CD4-positive, alpha-beta T cell treated with Interferon alpha-2 for 1 hour (primary cell): ENCODE measurements at places on chromosomes 5 and 9.

- no peak for DNase-seq
Measured at GRCh38 chr9:126925876-126926275, 11.3 kb downstream of the RALGPS1 start.

GRCh38 chr9:111691672-111692329 is 30.4 kb downstream of the GNG10 start:
- no peak for DNase-seq

- DNase-seq, result no peak
Measured at GRCh38 chr9:123368536-123369153, 12.6 kb downstream of the CRB2 start.

GRCh38 chr5:127298656-127299055 is 8.1 kb downstream of the MEGF10 start:
- DNase-seq, result no peak

- no peak for DNase-seq
Measured at GRCh38 chr9:126851286-126851880, 9.1 kb upstream of the ZBTB34 start.

DNA sequence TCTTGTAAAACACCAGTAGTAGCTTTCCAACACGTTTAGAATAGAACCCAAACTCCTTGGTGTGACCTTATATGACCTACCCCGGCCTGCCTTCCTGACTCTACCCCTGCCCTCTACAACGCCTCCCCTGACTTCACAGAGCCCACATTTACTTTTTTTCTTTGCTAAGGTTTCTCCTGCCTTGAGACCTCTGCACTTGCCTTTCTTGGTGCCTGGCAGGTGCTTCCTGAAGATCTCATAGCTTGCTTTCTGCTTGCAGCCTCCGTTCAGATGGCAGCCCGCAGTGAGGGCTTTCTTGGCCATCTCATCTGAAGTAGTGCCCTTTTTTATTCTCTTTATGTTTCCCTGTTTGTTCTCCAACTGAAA is 24.3 kb downstream of the NUP214 start:
- DNase-seq, result no peak

- DNase-seq, result no peak
Measured at GRCh38 chr9:69253057-69253456, 72.0 kb upstream of the ENTREP1 start.

- no peak for DNase-seq
Measured at GRCh38 chr5:179301796-179302195, 43.5 kb downstream of the ADAMTS2 start.

DNA sequence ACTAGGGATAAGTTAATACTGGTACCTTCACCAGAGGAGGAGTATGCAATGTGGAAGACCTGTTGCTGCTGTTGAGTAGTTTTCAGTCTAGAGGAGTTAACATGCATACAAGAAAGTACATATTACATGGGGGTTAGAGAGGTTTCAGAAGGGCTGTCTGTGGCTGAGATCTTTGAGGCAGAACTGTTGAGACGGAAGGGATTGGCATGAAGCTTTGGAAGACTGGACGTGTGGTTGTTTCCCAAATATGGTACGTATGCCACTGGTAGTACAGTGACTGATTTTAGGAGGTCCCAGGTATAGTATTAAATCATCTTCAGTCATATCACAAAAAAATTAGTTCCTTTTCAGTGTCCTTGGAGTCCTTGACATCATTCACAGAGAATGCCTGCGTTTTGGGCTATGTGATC is 17.6 kb downstream of the TNFAIP8 start:
- no peak for DNase-seq

DNA sequence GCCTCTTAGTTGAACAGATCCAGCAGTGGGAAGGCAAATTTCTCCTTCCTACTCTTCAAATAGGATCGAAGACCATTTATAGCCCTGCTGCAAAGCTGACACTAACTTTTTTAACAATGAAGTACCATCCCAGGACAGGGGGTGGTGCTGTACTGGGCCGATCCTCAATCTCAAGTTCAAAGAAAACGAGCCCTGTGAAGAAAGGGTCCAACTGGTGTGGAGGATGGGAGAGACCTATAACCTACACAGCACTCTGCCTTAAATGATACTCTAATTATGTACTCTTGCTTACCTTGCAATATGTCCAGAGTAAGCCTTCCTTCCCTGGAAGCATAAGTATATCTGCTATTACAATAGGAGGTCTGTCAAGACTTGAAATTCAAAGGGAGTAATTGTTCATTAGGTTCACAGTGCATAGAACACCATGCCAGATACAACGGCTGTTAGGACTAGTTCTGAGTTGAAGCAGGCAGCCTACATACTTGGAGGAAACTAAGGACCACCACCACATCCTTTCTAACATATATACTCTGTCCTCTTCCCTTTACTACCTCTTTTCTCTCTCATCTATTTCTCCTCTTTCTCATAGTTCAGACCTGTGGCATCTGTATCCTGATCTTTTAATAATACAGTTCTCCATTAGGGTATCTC is 6.2 kb downstream of the ETF1 start:
- peak; percentile 30 for DNase-seq

GRCh38 chr9:136857581-136858412 is 5.7 kb downstream of the MAMDC4 start:
- no peak for DNase-seq

- no peak for DNase-seq
Measured at GRCh38 chr9:38175423-38175822, 106.4 kb upstream of the SHB start.

GRCh38 chr5:126438267-126438666 is 15.1 kb downstream of the GRAMD2B start:
- no peak for DNase-seq

GRCh38 chr5:149060325-149060724 is 2.5 kb downstream of the SH3TC2 start:
- no peak for DNase-seq

- no peak for DNase-seq
Measured at GRCh38 chr5:57734296-57734695, 251.7 kb upstream of the ACTBL2 start.

DNA sequence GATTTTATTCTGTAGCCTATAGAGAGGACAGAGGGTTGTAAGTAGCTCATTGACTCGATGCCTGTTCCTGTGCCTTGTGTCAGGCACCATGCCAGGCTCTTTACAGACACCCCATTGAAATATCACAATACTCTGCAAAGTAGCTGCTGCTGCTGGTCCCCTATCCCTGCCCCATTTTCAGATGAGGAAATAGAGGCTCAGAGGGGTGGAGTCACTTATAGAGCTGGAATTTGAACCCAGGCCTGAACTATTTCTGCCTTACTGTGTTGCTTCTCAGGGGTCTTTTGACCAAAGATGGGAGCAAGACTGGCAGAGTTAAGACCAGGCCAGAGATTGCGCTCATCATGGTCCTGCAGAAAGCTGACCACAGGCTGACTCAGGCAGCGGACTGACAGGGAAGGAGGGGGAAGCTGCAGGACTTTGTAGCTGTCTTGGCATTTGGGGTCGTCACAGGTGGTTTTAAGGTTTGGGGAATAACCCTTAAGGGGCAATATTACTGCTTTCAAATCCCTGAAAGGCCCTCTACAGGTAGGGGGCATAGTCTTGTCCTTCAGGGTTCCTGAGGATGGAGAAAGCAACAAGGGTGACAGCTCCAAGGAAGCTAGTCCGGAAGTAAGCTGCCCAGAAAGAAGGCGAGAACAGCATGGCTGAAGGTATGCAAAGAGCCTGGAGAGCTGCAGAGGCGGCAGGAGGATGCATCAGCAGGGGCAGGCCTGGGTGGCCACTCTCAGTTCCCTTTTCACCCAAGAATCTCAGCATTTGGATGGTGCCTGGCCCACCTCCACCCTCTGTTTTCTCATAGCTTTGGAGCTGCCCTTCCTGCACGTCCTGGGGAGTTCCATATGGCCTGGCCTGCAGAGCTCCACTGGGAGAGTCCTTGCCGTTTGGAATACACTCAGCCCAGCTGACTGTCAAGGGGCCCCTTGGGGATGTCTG is 18.3 kb upstream of the NDST1 start:
- DNase-seq, result peak; percentile 36

- DNase-seq, result no peak
Measured at GRCh38 chr9:70951749-70952727, 169.4 kb downstream of the TRPM3 start.

DNA sequence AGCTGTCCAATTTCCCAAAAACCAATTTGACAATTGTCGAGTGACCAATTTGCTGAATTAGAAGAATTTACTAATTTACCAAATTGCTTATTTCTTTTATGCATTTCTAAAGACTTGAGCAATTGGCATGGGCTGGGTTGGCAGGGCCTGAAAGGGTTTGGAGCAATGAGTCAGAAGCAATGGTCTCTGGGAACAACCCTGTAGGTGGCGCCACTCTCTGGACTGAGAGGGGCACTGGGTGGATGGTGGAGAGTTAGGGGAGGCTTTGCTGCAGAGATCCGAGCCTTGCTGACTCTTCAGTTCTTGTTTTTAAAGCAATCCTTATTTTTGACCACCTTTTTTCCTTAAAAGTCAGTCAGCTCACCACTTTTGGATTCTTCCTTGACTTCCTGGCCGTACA is 71.5 kb upstream of the RPS23 start:
- DNase-seq, result no peak

DNA sequence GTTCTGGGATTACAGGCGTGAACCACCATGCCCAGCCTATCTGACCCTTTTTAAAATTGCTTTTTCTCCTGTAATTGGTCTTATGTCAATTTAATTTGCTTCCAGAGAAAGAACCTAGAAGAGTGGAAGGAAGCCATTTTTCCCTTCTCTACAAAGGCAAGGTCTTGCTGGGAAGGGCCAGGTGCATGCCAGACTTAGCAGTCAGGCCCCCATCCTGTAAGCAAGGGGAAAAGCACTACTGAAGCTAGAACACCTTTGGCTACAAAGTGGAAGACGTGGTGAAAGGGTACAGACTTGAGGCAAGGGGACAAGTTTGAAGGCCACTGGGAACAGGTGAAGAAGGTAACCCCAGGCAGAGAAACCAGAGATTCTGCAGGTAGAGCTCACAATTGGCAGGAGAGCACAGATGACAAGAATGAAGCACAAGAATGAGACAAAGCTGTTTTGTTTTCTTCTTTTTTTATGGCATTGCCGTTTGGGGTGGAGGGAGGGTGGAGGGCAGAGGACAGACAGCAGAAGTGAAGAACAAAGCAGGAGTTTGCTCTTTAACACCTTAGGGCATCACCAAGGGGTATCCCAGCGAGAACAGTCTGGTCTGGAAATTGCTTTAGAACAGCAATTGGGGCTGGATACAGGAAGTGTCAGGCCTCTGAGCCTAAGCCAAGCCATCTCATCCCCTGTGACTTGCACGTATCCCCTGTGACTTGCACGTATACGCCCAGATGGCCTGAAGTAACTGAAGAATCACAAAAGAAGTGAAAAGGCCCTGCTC is 72.9 kb downstream of the SERINC5 start:
- no peak for DNase-seq

DNA sequence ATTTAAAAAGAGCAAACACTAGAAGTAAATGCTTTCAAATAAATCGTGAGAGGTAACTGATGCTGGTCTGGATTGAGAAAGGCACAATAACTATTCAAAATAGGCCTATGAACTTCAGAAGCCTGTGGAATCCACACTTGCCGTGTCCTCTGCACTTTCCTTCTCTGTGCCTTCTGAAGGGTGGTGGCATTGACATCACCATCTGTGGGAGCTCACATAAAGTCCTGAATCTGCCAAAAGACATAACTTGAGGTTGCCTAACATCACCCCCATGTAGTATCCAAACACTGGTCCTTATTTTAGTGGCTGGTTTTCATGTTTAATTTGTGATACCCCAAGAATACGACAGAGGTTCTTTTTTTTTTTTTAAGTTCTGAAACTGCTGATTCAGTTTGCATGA is 59.8 kb downstream of the IRF1 start:
- DNase-seq, result no peak

- no peak for DNase-seq
Measured at GRCh38 chr5:62922191-62922590, 343.6 kb downstream of the LRRC70 start.

- no peak for DNase-seq
Measured at GRCh38 chr5:72498284-72498683, 8.9 kb downstream of the ZNF366 start.

DNA sequence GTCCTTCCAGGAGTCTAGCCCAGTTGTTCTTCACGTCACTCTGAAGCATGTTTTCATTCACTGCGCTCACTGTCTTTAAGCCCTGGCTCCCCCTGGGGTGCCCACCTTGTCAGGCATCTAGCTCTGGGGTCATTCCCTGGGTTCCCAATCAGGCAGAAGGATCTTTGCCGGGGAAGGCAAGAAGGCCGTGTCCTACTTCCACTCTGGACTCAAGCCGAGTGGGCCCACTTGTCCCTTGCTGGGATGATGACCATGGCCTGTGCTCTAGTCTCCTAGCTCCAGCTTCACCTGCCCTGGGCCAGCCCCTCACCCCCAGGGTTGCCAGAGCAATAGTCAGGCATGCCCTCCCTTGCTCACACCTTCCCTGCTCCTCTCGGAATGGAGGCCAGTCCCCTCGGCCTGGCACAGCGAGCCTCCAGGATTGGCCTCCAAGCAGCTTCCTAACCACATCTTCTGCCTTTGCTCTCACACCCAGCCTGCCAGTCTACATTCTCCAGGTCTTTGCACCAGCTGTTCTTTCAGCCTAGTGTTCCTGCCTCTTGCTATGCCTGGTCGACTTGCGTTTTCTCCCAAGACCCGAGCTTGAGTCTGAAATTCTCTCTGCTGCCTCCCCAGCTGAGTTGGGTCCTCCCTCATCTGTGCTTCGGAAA is 32.2 kb upstream of the PSD2 start:
- no peak for DNase-seq

DNA sequence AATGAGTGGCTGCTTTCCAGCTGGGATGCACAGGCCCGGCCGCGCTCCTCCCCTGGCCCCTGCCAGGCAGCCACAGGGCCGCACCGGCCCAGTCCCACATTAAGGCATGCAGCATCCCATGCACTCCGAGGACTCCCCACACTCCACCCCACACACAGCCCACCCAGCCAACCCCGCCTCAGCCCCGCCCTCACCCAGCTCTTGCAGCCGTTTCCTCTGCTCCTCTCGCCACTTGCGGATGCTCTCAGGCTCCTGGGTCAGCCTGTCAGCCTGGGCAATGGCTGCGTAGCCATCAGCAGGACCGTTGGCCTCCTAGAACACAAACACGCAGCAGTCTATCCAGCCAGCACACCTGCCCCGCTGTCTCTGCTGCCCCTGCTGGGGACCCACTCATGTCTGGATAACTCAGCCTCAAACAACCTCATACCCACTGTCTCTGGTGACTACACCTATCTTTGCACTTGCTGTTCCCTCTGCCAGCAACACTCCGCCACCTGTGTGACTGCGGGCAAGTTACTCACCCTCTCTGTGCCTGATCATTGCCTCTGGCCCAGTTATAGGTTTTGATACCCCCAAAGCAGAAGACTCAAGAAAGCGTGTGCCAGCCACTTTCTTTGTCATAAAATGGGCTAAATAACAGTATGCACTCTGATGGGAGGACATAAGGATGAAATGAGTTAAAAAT is 9.3 kb downstream of the HIGD2A start:
- DNase-seq, result no peak

GRCh38 chr5:107571621-107572536 is 98.9 kb downstream of the EFNA5 start:
- peak; percentile 85 for DNase-seq

GRCh38 chr5:132500931-132501628 is 10.5 kb upstream of the IRF1 start:
- DNase-seq, result peak; percentile 86

GRCh38 chr9:95250462-95251221 is 66.9 kb downstream of the FANCC start:
- DNase-seq, result no peak

- peak; percentile 29 for DNase-seq
Measured at GRCh38 chr5:56264417-56265025, 31.4 kb upstream of the ANKRD55 start.
